ENCODE measurements at places on chromosomes 7 and 10.

- peak; percentile 52 for DNase-seq
These were observed 91.3 kb downstream of the KIAA1549 start for GRCh38 chr7:138889582-138890498.

GRCh38 chr10:8460626-8461025 is 406.1 kb downstream of the GATA3 start:
- no peak for DNase-seq

DNA sequence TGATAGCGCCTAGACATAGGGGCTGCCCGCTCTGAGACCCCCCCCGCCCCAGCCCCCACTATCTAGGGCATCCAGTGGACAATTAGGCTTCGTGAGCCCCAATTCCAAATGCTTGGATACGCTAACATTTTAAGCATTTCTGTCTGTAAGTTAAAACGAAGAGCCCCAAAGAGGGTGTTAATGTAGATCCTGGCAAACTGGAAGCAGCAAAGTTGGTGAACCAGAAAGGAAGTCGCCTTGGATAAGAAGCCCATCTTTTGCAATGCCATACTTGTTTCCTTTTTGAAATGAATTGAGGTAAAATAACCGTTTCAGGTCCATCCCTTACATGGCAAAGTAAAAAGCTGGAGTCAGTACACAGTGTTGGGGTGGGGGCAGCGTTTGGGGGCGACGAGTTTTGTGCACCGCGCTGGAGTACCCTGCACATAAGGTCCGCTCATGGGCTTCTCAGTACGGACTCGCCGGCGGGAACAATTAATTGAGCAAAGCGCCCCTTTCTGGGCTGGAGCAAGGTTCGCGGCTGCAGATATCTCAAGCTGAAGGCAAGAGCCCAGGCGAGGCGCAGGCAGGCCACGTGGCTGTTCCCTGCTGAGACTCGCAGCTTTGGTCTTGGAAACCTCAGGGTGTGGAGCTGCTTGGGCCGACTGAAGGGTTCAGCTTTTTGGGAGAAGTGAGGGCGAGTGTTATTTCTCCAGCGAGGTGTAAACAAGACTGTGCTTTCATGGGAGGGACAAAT is 1.4 kb upstream of the TWIST1 start:
- DNase-seq, result no peak

- DNase-seq, result no peak
These were observed 86.9 kb upstream of the GTF2I start for GRCh38 chr7:74570533-74571156.

GRCh38 chr10:108521827-108522492 is 1357.5 kb upstream of the SORCS1 start:
- no peak for DNase-seq

All from IMR-90 (cell line).